ENCODE measurements at places on chromosomes 5 and 9.

DNA sequence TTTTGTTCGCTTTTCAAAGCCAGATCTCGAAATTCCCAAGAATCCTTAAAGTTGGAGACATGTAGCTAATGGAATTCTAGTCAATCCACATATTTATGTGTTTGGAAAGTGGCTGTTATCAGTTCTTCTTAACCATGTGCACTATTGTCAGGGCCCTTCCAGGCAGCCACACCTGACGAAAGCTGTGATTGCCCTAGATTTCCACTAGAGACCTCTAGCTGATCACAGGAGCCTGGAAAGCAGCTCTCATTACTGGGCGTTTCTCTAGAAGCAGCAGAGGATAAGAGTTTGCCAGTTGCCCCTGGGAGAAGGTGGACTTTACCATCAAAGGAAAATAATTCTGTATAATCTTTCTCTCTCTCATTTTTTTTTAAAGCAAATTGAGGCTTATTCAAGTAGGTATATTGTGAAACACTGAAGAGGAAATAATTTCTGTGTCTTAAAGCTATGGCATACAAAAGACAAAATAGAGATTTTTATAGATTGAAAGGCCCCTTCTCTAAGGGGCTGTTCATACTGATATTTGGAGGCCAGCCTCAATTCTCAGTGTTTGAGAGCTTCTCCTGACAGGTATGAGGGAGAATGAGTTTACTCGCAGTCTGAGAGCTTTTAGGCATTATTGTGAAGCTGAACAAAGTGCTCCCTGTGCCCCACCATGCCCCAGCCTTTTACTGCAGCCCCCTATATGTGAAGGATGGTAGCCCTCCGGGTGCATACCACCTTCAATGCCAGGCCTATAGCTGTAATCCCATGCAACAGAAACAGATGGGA lies 405.4 kb upstream of the ACTBL2 start:
- peak; percentile 8 for DNase-seq

DNA sequence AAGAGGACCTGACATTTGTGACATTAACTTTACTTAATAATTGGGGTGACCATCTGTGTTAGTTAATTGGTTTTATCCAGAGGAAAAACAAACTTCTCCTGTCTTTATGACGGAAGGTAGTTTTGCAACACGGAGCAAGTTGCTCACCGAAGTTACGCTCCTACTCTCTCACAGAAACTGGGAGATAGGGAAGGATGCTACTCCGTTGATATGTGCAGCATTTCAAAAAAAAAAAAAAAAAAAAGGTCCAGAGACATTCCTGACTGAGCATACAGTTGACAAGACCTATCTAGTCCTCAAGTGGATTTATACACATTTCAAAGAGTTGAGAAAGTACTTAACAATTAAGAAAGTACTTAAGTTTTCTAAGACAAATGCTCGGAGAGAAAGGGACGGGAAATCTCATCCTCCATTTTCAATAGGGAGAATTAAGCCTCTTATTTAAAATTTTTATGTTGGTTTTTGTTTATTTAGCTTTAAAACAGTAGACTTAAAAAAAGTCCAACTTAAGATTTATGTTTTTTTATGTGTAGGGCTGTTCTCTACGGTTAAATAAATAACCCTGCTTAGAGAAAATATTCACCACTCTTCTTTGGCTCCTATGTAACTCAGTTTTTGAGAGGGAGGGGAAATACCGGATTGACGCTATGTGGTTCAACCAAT lies 455 bp upstream of the FER start:
- DNase-seq: no peak

GRCh38 chr5:8094304-8094703 lies 225.4 kb downstream of the MTRR start:
- no peak for DNase-seq

DNA sequence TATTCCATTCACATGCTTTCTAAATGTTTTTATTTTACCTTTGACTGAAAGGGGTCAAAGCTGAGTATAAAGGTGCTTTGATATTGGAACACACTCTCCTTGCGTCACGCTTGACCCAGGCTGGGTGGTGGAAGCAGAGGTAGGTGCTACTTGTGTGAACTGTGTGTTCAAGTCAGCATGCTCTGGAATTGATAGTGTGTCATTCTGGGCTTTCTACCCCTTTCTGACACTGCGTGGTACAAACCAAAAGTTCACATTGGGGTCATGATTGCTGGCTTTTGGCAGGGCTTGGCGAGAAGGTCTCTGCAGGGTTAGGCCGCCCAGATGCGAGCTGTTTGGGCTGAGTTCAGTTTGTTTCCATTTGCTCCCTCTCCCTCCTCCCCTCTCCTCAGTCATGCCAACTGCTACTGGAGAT lies 131.8 kb downstream of the ADAMTSL1 start:
- no peak for DNase-seq

DNA sequence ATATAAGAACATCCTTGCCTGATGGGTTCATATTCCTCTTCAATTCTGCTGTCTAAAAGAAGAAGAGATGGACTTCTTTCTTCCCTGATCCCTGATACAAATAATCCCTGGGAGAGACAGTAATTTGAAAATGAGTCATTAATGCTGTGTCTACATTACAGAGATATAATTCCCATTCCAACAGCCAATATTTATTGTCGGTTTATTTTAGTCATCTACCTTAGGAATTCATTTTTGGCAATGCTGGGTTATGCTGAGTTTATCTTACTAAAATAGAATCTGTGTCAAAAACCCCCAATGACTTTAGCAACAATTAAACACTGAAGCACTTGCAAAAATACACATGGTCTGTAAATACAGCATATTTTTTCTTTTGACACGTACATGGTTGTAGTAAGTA lies 23.9 kb downstream of the ZNF474 start:
- no peak for DNase-seq

DNA sequence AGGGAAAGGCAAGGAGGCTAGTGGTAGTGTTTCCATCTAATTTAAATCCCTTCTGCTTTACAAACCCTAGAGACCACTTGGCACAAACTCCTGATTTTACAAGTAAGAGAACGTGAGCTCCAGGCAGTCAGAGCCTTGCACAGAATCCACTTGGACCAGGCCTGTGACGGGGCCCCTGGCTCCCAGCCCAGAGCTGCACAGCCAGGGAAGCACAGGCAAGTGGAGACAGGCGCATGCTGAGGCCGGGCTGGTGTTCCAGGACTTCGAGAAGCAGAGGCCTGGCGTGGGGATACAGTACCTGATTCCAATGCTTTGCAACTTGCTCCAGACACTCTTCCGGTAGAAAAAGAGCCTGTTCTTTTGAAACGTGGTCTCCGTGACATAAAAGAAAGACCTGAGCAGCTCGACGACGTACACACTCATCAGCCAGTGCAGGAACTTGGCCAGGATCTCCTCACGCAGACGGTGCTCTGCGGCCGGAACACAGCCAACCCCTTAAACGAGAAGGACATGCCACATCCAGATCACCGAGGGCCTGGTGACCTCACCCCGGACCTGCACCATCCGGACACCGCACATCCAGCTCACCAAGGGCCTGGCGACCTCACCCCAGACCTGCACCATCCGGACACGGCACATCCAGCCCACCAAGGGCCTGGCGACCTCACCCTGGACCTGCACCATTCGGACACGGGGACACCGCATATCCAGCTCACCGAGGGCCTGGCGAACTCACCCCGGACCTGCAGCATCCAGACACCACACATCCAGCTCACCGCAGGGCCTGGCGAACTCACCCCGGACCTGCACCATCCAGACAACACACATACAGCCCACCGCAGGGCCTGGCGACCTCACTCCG lies 12.5 kb downstream of the TERT start:
- no peak for DNase-seq

GRCh38 chr9:129816501-129817435 lies 7.2 kb downstream of the TOR1A start:
- no peak for DNase-seq

- DNase-seq: no peak
Observed at GRCh38 chr9:74526215-74526614, 29.1 kb downstream of the RORB start.

DNA sequence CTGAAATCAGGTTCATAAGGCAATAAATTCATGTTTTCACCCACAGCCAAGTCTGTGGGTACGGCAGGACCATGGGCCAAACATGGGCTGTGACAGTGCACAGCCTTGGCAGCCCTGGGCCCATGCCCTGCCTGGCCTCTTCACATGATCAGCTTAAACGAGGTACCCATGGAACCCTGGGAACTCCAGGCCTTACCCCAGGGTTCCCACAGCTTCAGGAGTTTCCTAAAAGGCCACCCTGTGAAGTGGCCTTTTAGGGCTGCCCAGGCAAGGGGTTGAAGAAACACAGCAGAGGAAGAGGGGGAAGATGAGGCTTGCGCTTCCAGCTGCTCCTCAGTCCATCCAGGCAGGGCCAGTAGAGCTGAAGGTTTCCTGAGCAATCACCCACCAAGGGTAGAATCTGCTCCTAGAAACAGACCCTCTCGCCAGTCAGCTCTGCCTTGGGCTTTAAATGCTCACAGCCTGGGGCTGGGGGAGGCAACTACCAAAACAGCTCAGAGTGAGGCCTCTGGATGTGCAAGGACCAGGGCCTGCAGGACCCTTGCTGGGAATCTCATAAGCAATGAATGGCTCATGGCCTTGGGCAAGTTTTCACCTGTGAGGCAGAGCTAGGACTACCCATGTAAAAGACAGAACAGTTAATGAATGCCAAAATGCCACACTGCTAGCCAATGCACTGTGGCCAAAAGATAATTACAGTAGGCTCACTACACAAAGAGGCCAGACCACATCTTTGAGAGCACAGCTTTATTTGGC lies 79.3 kb upstream of the LRRTM2 start:
- no peak for DNase-seq
